ENCODE measurements at places on chromosomes 6 and 20. TPM values are rescaled to one million over a fixed set of nuclear protein-coding genes. Genes with fewer than 3 reads are reported as not detected.
A peak's percentile ranks its signal among the peaks of the same experiment; 100 is the strongest.

DNA sequence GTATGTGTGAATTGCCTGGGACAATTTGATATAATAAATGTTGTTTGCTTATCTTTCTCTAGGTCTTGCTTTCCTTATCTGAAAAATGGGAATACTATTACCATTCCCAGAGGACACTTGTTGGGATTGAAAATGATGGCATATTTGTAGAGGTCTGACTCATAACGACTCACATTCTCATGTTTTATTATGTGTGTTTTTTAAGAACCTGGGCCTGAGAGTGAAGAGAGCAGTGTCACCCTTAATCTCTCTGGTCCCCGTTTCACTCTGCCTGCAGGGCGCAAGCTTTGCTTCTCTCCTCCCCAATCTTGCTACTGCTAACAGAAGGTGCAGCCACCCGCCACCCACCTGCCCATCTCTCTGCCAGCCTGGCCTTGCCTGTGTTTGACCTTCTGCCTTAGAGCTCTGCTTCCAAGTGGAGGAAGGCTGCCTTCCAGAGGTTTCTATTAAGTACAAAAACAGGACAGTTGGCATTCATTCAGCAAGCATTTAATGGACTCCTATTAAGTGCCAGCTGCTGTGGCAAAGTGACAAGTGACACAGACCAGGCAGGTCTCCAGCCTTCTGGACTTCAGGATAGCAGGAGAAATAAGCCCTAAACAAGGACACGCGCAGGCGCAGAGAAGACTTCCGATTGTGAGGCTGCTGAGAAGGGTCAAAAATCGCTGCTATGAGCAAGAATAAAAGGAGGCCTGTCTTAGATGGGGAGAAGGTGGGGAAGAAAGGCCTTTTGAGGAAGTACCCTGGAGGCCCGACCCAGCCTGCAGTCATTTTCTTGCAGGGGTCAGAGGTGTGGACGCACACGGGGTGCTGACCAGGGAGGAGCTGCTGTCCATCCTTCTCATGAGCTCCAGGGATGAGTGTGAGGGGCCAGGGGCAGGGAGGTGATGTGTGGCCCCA is 112.5 kb downstream of the JPH2 start:
- no peak for DNase-seq
- H3K27me3 ChIP-seq: no peaks in the 10 kb centered on the region
- no peaks in the 10 kb centered on the region for H3K4me1 ChIP-seq
- no peak overlapping the region for H3K4me3 ChIP-seq
- no peaks in the 10 kb centered on the region for H3K36me3 ChIP-seq

Gene OR2H1
- not detected for total RNA-seq

Gene MMP24
- 13.5 TPM for total RNA-seq

- no peak for DNase-seq
- no peak overlapping the region for H3K27ac ChIP-seq
- no peaks in the 10 kb centered on the region for H3K4me1 ChIP-seq
- no peak overlapping the region for H3K4me3 ChIP-seq
Measured at GRCh38 chr6:138013959-138014358, 93.3 kb downstream of the PERP start.

Gene KCNS1
- 3.1 TPM for total RNA-seq

Gene THBD
- total RNA-seq: 17.8 TPM

DNA sequence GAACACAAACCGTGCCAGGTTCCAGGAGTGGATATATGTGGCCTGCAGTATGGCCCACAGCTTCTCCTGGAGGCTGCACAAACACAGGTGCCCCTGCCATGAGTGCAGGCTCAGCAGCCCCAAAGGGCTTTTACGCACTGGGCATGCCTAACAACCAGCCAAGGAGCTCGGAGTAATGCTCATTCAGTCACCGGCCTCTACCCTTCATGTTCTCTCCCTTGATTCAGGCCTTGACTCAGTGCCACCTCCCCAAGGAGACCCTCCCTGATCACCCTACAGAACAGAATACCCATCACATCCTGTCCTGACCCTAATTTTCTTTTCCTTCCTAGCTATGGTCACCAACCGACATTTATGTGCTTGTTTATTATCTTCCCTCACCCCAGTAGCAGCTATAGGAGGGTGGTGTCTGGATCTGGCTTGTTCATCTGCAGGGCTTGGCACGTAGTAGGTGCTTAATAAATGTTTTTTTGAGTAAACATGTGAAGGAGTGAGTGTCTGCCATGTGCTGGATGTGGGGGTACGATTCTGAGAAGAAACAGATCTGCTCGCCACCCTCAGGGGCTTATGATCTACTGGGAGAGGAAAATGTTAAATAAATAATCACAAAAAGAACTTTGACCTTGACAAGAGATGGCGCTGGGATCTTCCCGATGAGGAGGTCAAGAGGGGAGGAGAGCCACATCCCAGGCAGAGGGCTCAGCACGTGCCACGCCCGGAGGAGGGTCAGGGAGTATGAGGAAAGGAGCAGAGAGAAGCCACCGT is 9.2 kb downstream of the PXMP4 start:
- H3K27me3 ChIP-seq: no peaks in the 10 kb centered on the region
- H3K27ac ChIP-seq: no peak overlapping the region
- H3K4me1 ChIP-seq: peaks cover 16% of the 10 kb centered on the region

DNA sequence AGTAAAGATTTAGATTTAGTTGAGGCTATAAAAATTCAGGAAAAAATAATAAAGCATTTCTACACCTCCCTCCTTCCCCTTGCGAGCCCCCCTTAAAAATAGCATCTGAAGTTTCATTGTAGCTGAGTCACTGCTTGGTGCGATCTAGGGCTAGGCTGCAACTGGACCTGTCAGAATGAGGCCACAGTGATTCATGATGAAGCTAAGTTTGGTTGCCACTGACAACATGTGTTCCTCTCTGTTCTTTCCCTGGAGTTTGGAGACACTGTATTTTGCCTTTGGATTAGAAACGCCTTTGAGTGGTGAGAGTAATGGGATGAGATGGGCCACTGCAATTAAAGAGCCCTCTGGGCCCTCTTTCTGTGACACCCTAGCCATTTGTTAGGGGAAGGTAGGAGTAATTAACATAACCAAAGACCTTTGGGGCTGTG is 334.1 kb downstream of the NRN1 start:
- no peaks in the 10 kb centered on the region for H3K36me3 ChIP-seq
- H3K4me3 ChIP-seq: no peak overlapping the region
- no peaks in the 10 kb centered on the region for H3K27me3 ChIP-seq
- peaks cover 5% of the 10 kb centered on the region for H3K4me1 ChIP-seq

- H3K27ac ChIP-seq: no peak overlapping the region
- no peak overlapping the region for H3K4me3 ChIP-seq
- no peaks in the 10 kb centered on the region for H3K36me3 ChIP-seq
- H3K4me1 ChIP-seq: no peaks in the 10 kb centered on the region
Measured at GRCh38 chr20:5448449-5449118, 131.8 kb upstream of the PROKR2 start.

Gene THEMIS
- total RNA-seq: 1.8 TPM

DNA sequence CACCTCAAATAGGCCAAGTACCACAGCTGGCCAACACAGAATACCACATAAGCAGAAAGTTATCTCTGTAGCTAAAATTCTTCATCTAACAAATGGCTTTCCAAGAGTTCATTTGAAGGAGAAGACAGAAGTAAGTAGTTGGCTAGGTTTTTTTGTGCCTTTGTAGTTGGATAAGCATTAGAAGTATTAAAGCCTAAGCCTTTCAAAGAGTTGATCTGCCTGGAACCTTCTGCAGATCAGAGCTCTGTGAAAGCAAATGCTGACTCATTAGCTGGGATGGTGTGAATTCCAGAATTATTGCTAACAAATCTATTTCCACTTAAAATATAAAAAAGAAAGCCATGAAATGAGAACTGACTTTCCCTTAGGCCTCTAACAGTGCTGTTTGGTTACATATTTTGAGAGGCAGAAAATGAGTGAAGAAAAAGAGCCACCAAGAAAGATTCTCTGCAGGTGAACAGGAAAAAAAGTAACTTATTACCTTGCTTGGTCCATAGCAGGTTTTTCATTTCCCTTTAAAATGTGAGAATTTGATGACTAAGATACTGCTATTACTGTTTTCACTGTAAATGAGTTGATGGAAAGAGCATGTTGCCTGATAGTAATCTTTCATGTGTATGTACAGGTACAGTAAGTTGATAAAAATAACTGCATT is 763.2 kb upstream of the FLRT3 start:
- DNase-seq: no peak
- H3K27me3 ChIP-seq: no peaks in the 10 kb centered on the region
- H3K27ac ChIP-seq: no peak overlapping the region
- H3K36me3 ChIP-seq: no peaks in the 10 kb centered on the region
- H3K4me1 ChIP-seq: no peaks in the 10 kb centered on the region

Gene HIVEP1
- total RNA-seq: 30.2 TPM

Gene GDAP1L1
- not detected for total RNA-seq

DNA sequence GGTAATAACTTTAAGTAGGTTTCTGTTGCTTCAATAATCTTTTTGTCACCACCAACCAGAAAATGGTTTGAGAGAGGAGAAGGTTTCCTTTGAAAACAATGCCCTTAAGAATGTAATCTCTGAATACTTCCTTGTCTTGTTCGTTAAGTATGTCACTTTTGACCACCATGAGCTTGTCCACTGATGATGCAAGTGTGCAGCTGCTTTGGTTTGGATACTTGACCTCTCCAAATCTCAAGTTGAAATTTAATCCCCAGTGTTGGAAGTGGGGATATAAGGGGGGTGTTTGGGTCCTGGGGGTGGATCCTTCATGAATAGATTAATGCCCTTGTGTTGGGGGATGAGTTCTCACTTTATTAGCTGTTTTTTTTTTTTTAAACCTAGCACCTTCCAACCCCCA is 985.4 kb downstream of the EPHA7 start:
- no peak overlapping the region for H3K27ac ChIP-seq
- H3K4me3 ChIP-seq: no peak overlapping the region
- H3K27me3 ChIP-seq: no peaks in the 10 kb centered on the region
- no peaks in the 10 kb centered on the region for H3K4me1 ChIP-seq
- H3K36me3 ChIP-seq: no peaks in the 10 kb centered on the region
- DNase-seq: no peak

DNA sequence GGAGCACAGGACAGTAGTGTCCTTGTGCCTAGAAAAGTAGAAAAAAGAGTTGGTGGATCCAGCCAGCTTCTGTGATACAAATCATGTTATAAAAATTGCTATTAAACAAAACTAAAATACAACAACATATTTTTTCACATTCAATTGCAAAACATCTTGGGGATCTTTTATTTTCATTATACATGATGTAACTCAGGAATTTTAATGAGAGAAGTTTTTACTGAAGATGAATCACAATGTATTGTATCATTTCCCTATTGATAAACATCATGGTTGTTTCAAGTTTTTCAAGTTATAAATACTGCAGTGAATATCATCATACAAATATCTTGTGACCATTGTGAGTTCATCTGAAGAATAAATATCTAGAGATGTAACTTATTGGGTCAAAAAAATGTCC is 608.0 kb downstream of the PHF3 start:
- no peaks in the 10 kb centered on the region for H3K27me3 ChIP-seq
- no peak overlapping the region for H3K27ac ChIP-seq
- no peak for DNase-seq
- no peaks in the 10 kb centered on the region for H3K4me1 ChIP-seq

DNA sequence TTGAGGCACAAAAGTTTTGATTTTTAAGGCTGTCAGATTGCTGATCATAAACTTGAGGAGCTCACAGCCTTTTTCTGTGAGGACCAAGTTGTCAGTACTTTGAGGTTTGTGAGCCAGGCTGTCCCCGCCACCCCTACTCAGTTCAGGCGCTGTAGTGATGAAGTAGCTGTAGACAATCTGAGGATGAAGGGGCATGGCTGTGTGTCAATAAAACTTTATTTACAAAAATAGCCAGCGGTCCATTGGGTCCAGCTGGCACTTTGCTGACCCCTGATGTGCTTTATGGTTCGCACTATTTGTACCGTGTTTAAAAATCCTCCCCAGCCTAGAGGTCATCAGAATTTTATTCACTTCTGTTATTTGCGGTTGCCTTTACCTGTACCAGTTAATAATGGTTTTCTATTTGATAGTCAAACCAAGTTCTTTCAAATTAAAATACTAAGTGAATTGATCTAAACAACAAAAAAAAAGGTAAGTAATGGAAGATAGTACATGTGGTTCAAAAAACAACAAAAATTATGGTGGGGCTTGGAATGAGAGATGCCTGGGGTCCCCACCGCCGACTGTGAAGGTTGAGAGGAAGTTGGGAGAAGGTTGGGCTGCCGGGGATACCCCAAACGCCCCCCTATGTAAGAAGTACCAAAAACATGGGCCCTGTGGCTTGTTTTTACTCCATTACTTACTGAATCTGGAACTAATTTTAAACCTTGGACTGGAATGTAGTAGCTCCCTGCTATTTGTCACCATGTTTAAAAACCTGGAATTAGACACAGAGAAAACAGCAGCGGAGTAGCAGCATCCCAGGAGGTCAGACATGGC is 123.6 kb downstream of the SYCP2 start:
- no peaks in the 10 kb centered on the region for H3K36me3 ChIP-seq
- H3K27me3 ChIP-seq: no peaks in the 10 kb centered on the region
- no peak overlapping the region for H3K4me3 ChIP-seq
- no peaks in the 10 kb centered on the region for H3K4me1 ChIP-seq
- H3K27ac ChIP-seq: no peak overlapping the region

- no peaks in the 10 kb centered on the region for H3K27me3 ChIP-seq
- peak; percentile 22 for DNase-seq
- H3K4me3 ChIP-seq: no peak overlapping the region
- H3K27ac ChIP-seq: no peak overlapping the region
- H3K4me1 ChIP-seq: peaks cover 11% of the 10 kb centered on the region
Measured at GRCh38 chr6:161445021-161445799, 171.3 kb upstream of the AGPAT4 start.

Gene GJA1
- total RNA-seq: 37.5 TPM

Gene IL22RA2
- total RNA-seq: not detected

Gene FITM2
- total RNA-seq: 13.0 TPM

DNA sequence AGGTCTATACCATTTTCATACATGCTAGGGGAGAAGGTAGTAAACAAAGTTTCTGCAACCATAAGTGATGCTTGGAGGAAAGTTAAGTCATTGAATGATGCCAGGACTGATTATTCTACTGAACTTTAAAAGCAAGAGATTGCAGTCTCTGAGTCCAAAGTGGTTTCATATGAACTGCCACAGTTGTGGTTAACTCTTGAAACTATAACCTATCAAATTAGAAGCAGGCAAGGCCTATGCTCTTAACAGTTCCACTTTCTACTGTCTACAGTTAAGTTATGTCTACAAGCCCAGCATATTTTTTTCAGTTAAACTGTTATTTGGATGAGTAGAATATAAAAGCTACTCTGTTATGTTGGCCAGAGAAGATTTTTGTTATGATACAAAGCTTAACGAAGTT is 326.5 kb upstream of the RUNX2 start:
- DNase-seq: no peak
- no peaks in the 10 kb centered on the region for H3K27me3 ChIP-seq
- no peak overlapping the region for H3K4me3 ChIP-seq
- H3K4me1 ChIP-seq: no peaks in the 10 kb centered on the region

- no peak overlapping the region for H3K27ac ChIP-seq
- H3K4me1 ChIP-seq: no peaks in the 10 kb centered on the region
- no peak for DNase-seq
- no peak overlapping the region for H3K4me3 ChIP-seq
Measured at GRCh38 chr6:36276581-36277536, 7.0 kb downstream of the PNPLA1 start.

- no peaks in the 10 kb centered on the region for H3K27me3 ChIP-seq
- no peak for DNase-seq
- H3K27ac ChIP-seq: no peak overlapping the region
- H3K4me1 ChIP-seq: peaks cover 21% of the 10 kb centered on the region
Measured at GRCh38 chr20:52193886-52194545, 2.4 kb upstream of the ZFP64 start.

GRCh38 chr6:1596088-1596852 is 13.4 kb upstream of the FOXC1 start:
- peaks cover 9% of the 10 kb centered on the region for H3K4me1 ChIP-seq
- no peak overlapping the region for H3K27ac ChIP-seq
- no peaks in the 10 kb centered on the region for H3K36me3 ChIP-seq

Gene CCM2L
- 5.0 TPM for total RNA-seq

Gene TMEM170B
- total RNA-seq: 12.9 TPM

All from upper lobe of left lung (tissue), 6 donors.